ENCODE measurements at places on chromosomes 5 and 9.
A peak's percentile ranks its signal among the peaks of the same experiment; 100 is the strongest.

- no peak for DNase-seq
These were observed 46.8 kb downstream of the ELAVL2 start for GRCh38 chr9:23779220-23779619.

- DNase-seq = no peak
These were observed 8.9 kb upstream of the PLEKHG4B start for GRCh38 chr5:83029-83428.

GRCh38 chr5:131810510-131811249 is 13.9 kb upstream of the FNIP1 start:
- no peak for DNase-seq

- DNase-seq = no peak
These were observed 20.8 kb downstream of the ASS1 start for GRCh38 chr9:130465383-130466096.

DNA sequence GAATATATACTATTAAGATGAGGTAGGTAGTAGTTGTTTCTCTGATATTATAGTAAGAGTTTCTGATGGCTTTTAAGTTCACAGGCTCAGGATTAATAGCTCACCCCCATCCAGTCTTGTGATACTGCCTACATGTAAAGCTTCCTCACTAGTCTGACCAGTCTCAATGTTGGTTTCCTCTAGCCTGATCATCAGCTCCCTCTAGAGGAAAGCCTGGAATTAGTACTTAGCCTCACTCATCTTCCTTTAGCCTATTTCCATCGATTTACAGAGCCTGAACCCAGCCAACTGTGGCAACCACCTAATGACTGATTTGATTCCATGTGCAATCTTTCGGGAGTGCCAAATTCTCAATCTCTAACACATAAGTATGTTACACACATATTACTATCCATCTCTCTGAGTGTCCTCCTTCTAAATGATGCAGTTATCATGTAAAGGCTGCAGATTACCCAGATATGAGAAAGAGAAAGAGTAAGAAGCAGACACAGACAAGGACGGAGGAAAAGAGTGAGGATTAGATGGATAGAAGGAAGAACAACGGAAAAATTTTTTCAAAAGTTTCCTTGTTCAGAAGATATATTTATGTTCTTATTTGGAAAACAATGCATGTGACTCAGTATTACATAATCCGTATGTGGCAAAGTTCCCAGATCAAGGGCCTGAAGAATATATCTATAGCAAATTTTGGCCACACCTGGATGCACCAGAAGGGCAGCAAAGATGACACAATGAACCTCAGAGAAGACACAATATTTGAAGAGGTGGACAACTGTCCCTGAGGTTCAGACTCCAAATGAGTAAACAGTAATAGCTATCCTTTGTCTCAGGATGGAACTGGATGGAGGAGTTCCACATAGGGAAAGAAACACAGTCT is 333.7 kb downstream of the ELAVL2 start:
- DNase-seq = peak; percentile 32

DNA sequence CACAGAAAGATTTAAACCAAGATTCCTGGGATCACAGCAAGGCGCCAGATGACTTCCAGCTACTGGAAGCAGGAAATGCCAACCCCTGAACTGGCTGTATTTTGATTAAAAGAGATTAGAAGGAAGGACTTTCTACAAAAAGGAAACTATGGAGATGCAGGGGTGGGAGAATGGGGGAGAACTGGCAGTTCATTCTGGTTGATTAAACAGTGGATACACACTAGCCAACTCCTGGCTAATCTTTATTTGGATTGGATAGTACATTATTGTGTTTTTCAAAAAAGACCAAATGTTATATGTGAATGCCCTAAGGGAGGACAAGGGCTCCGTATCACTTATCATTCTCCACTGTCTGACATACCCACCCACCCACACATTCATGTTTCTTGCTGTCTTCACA is 93.2 kb downstream of the CDO1 start:
- DNase-seq = no peak

DNA sequence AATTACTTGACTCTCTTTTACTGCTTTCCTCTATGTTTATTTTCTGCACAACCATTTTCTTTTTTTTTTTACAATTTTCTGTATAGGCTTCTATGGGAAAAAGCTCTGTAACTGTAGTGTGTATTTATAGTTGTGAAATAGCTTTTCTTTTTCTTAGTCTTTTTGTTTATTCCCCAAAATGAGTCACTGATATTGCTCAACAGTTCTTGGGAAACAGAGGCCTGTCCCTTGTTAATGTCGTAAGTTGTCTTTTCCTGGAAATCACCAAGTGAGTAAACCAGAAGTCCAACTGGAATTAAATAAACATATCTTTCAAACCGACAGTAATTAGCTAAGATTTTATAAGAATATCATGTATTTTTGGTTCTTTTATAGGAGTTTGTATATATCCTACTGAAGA is 325.1 kb upstream of the PRR16 start:
- DNase-seq = no peak

DNA sequence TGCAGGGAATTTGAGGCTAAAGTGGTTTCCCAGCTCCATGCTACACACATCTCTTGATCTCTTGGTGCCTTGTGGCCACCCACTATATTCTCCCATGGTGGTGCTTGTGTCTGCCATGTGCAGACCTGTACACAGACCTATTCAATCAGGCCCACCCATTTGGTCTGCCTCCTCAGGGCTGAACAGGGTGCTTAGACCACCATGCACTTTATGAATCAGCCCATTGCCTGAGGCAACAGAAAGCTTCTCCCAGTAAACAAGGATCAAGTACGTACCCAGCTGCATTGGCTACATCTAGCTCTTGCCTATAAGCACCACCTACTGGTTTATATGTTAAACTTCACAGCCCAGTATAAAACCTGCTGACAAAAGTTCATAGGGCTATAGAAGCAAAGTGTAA is 664.3 kb upstream of the EDIL3 start:
- no peak for DNase-seq

DNA sequence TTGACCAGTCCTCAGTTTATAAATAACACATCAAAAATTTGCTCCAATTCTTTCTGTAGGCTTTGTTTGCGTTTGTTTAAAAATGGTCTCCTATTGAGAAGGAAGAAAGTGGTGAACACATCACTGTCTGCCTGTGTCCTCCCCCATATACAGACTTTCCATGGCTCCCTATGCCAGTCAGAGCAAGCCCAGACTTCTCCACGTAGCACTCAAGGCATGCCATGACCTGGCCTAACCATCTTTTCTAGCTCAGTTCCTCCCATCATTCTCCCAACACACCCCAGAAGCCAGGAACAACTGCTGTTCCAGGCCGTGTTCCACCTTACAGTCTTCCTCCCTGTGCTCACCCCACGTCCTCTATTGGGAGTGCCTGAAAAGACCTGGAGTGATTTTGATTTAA is 129.6 kb upstream of the ZNF618 start:
- DNase-seq = no peak

- no peak for DNase-seq
These were observed 188.3 kb downstream of the ARHGEF28 start for GRCh38 chr5:73814233-73814846.

DNA sequence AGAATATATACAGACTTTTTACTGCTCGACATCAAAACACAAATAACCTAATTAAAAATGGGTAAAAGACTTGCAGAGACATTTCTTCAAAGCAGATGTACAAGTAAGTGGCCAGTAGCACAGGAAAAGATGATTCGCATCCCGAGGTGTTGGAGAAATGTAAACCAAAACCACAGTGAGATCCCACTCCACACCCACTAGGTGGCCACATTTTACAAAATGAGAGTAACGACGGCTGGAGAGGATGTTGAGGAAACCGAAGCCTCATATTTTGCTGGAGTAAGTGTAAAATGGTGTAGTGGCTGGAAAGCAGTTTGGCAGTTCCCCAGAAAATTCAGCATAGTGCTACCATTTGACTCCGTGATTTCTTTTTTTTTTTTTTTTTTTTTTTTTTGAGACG is 21.3 kb upstream of the GBGT1 start:
- peak; percentile 64 for DNase-seq

DNA sequence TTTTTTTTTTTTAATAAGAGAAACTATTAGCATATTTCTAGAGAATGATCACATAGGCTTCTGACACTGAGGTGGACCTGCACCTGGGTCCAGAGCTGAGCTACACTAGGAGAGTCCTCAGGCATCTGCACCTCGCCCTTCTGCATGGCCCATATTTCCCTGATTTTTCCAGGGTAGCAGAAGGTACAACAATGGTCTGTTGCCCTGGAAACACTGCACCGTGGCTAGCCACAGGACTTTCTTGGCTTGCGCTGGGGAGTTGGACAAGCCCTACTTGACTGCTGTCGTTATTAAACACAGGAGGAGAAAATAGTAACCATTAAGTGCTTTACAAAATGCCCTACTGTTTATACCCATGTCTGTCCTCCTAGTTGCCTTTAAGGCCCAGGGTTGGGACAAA is 615.7 kb upstream of the MEF2C start:
- DNase-seq = no peak

DNA sequence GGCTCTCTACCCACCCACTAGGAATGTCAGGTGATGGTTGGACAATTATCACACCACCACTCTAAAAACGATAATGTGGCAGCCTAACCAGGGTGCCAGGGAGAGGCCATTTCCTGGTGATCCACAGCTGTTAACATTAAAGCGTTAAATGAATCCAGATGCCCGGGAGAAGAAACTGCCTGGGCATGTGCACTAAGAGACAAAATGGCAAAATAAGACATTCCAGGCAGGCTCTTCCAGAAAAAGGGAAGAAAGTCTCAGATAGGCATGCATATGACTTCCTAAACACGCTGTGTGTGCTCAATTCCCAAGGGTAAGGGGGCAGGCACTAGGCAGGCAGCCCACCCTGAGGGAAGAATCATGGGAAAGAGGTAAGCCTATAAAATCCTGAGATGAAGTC is 4.6 kb upstream of the TXN start:
- DNase-seq = no peak

- DNase-seq = no peak
These were observed 343.1 kb downstream of the BRINP1 start for GRCh38 chr9:119026120-119026519.

GRCh38 chr9:2704504-2704903 is 12.8 kb upstream of the KCNV2 start:
- no peak for DNase-seq

- no peak for DNase-seq
These were observed 108.8 kb upstream of the LRRTM2 start for GRCh38 chr5:138983984-138984383.

- no peak for DNase-seq
These were observed 49.9 kb downstream of the PTPN3 start for GRCh38 chr9:109448223-109448622.

- DNase-seq = no peak
These were observed 22.0 kb upstream of the GNAQ start for GRCh38 chr9:78053627-78054026.

- no peak for DNase-seq
These were observed 230.3 kb upstream of the TBCA start for GRCh38 chr5:78006449-78006848.

GRCh38 chr9:123866497-123866896 is 63.4 kb downstream of the DENND1A start:
- no peak for DNase-seq

GRCh38 chr5:180472269-180472668 is 21.9 kb upstream of the CNOT6 start:
- no peak for DNase-seq

GRCh38 chr5:116825486-116825885 is 250.9 kb upstream of the SEMA6A start:
- no peak for DNase-seq

- DNase-seq = no peak
These were observed 254.6 kb downstream of the ASTN2 start for GRCh38 chr9:117160254-117160653.

DNA sequence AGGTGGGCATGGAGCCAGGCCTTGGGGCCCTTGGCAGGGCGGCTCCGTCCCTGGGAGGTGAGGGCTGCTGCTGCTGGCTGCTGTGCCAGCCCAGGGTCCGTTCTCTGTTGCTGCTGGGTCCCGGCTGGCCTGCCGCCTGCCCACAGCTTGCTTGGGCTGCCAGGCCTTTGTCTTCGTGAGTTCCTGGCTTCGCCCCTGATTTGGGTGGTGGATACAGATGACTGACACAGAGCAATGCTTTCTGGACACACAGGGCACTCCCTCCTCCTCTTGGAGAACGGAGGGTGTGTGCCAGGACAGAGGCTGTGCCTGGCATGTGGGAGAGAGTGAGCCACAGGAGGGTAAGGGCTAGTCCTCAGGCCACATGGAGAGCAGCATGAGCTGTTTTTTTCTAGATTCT is 166.1 kb downstream of the MACROH2A1 start:
- DNase-seq = no peak

GRCh38 chr9:72271613-72272478 is 93.2 kb downstream of the ZFAND5 start:
- DNase-seq = peak; percentile 7

DNA sequence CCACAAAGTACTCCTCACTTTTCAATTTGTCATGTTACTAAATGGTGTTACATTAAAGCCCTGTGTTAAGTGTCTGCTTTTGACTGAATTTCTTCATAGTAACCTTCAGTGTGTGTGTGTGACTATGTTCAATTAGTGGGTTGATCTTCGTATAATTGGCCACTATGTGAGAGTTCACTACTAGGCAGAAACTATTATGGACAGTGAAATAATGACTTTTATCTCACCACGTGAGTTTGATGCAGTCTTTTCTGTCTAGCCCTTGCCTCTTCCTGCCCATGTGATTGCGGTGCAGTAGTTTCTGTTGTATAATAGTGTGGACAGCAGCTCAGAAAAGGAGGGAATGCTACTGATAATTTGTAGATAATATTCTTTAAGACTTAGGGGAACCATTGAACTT is 1.8 kb upstream of the MAML1 start:
- no peak for DNase-seq

DNA sequence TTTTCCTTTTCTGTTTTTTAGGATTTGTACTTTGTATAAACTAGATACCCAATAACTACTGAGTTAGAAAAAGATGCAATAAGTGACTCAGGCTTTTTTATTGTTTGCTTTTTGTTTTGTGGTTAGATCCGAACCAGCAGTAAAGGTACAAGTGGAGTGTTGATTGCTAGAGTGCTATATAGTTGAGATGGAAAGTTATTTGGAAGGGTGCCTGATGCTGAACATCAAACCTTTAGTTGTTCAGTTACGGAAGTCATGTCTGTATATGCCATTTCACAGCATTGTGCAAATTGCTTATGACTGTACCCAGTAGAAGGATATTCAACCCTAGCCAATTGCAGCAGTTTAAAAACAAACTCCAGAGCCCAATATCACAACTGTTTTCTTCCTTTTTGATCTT is 285.1 kb downstream of the MAT2B start:
- DNase-seq = no peak

DNA sequence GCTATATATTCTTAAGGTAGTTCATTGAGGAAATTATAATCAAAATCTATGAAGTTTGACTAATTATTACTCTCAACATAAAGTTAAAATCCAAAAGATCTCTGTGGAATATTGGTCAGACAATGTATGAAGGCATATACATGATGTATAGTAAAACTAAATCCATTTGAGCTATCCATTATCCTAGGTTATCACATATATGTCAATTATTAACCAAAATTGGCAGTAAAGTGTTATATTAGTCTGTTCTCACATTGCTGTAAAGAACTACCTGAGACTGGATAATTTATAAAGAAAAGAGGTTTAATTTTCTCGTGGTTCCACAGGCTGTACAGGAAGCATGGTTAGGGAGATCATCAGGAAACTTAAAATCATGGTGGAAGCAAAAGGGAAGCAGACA is 511.7 kb upstream of the SGCD start:
- DNase-seq = no peak

GRCh38 chr9:136754059-136754572 is 3.9 kb downstream of the LCN8 start:
- DNase-seq = no peak

GRCh38 chr9:92480291-92480771 is 2.0 kb downstream of the ASPN start:
- no peak for DNase-seq

Data from Caco-2 (cell line).